Adrenal gland (tissue), 19 donors: ENCODE measurements at places on chromosomes 4 and X.
A peak's percentile ranks its signal among the peaks of the same experiment; 100 is the strongest.

GRCh38 chrX:124383354-124383753 is 37.0 kb downstream of the SH2D1A start:
- H3K27ac ChIP-seq, result no peak overlapping the region
- no peak for DNase-seq
- no peaks in the 10 kb centered on the region for H3K36me3 ChIP-seq
- no peaks in the 10 kb centered on the region for H3K4me1 ChIP-seq
- peaks cover 11% of the 10 kb centered on the region for H3K27me3 ChIP-seq

DNA sequence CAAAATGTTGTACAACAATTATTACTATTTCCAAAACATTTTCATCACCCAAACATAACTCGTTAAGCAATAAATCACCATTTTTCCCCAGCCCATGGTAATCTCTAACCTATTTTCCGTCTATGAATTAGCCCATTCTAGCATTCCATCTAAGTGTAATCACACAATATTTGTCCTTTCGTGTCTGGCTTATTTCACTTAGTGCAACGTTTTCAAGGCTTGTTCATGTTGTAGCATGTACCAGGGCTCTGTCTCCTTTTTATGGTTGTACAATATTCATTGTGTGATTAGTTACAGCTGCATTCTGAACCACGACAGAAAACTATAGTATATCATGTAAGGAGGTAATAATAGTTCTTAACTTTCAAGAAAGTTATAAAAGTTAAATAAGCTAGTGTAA is 656.0 kb upstream of the HS3ST1 start:
- no peaks in the 10 kb centered on the region for H3K4me1 ChIP-seq
- H3K36me3 ChIP-seq, result no peaks in the 10 kb centered on the region
- no peak overlapping the region for H3K4me3 ChIP-seq
- no peak for DNase-seq
- H3K27me3 ChIP-seq, result no peaks in the 10 kb centered on the region

DNA sequence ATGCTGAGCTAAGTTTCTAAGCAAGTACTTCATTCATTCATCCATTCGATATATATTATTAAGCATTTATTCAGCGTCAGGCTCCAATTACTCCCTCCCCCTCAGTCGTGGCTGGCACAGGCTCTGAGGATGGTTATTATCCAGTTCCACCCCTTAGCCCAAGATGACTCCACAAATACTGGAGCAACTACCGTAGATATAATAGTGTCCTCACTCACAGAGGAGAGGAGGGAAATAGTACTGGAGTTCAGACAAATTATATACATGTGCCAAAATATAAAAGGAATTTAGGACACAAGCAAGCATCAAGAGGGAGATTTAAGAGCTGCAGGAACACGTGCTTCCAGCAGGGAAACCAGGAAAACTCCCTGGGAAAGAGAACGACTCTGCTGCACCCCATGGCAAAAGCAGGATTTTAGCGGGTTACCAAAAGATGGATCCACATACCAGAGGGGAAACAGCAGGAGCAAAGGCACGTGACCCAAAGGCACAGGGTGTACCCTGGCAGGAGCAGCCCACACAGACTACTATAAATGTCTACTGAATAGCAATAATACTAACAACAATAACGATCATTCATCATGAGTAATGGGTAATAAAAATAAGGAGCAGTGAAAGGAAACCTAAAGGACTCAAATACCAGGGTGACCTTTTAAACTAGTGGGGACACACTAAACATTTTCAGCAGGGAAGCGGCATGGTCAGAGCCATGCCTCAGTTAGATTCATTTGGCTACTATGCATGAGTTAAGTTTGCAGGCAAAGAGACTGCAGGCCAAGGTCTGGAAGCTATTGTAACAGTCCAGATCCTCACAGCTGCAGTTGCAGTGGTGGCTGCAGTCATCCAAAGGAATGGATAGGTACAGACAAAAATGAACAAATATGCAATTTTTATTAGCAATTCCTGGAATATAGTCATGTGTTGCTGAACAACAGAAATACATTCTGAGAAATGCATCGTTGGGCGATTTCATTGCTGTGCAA is 153.7 kb downstream of the APBB2 start:
- no peak overlapping the region for H3K4me3 ChIP-seq
- H3K27me3 ChIP-seq, result no peaks in the 10 kb centered on the region
- no peak for DNase-seq
- H3K36me3 ChIP-seq, result no peaks in the 10 kb centered on the region
- H3K27ac ChIP-seq, result no peak overlapping the region

GRCh38 chrX:73876911-73877310 is 313.9 kb downstream of the CHIC1 start:
- H3K27me3 ChIP-seq, result no peaks in the 10 kb centered on the region
- H3K27ac ChIP-seq, result no peak overlapping the region
- no peak for DNase-seq
- no peaks in the 10 kb centered on the region for H3K4me1 ChIP-seq

DNA sequence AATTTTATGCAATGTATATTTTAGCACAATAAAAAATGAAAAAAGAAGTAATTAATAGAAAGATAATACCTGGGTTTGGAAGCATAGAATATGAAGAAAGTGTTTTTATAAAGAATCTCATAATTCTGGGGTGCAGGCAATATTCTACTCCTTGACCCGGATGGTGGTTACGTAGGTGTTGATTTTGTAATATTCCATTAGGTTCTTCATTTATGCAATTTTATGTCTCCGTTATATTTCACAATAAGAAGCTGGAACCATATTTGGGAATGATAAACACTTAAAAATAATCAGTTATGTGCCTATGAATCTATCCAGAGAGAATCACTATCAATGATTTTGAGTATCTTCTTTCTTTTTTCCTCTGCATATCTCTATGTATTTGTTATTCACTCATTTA is 38.5 kb downstream of the CHRNA9 start:
- no peak for DNase-seq
- no peaks in the 10 kb centered on the region for H3K27me3 ChIP-seq
- H3K4me3 ChIP-seq, result no peak overlapping the region

DNA sequence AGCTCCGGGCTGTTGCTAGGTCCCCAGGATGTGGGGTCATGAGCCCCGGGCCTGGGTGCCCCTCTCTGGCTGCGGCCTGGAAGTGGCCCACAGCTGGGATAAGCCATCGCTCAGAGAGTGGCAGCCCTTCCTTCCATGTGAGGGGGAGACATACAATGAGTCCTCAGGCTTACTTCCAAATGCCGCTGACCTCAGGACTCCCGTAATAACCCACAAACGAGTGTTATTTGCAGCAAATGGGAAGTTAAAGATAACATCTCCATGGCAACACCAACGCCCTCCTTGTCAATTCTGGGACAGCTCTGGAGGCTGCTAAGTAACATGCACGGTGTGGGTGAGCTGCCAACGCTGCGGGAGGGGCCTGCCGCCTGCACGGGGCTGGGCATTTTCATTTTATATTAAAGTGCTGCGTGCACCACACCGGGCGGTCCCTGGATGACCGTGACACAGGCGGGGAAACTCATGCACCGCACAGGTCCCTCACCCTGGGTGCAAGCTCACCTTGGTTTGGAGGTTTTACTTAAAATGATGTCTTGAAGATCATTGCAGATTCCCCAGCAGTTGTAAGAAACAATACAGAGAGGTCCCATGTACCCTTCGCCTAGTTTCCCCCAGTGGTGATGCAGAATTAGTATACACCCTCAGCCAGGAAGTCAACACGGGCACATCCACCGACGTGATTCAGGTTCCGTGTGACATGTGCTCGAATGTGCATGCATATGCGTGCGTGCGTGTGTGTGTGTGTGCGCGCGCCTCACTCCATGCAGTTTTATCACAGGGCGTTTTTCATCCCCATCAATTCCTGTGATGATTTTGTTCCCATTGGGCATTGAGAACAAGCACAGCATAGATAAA is 79.4 kb downstream of the ABLIM2 start:
- no peak overlapping the region for H3K4me3 ChIP-seq
- no peaks in the 10 kb centered on the region for H3K4me1 ChIP-seq
- no peaks in the 10 kb centered on the region for H3K27me3 ChIP-seq

- DNase-seq, result no peak
- no peaks in the 10 kb centered on the region for H3K36me3 ChIP-seq
- no peak overlapping the region for H3K27ac ChIP-seq
- no peaks in the 10 kb centered on the region for H3K27me3 ChIP-seq
Observed at GRCh38 chrX:29471829-29472228, 743.5 kb upstream of the MAGEB2 start.

- no peak overlapping the region for H3K4me3 ChIP-seq
- H3K36me3 ChIP-seq, result no peaks in the 10 kb centered on the region
- H3K4me1 ChIP-seq, result no peaks in the 10 kb centered on the region
- DNase-seq, result no peak
- H3K27me3 ChIP-seq, result no peaks in the 10 kb centered on the region
Observed at GRCh38 chr4:89249313-89249712, 58.3 kb downstream of the GPRIN3 start.

DNA sequence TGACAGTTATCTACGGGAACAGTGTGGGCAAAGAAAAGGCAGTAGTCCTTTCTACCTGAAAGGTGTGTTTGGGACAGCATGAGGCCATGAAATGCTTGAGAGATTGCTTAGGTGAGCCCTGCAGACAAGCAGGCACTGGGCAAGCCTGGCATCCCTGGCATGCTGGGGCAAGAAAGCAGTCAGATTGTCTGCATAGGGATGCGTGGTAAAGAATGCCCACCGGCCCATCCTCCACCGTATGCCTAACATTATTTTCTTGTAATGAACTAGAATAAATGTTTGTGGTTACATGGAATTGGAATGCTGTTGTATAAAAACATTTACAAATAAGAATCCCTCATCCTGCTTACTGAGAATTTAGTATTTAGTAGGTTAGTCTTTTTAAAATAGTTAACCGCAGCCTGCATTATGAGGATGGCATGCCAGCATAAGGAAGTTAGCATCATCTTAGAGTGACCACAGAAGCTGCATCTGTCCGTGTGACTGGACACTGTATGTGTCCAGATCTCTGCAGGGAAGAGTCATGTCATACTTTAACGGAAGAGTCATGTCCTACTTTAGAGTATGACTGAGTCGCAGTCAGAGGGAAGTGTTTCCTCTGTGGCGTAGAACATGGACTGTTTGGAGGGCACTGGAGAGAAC is 18.9 kb downstream of the ZBTB49 start:
- DNase-seq, result no peak
- H3K27ac ChIP-seq, result no peak overlapping the region
- H3K36me3 ChIP-seq, result peaks cover 20% of the 10 kb centered on the region
- no peak overlapping the region for H3K4me3 ChIP-seq

DNA sequence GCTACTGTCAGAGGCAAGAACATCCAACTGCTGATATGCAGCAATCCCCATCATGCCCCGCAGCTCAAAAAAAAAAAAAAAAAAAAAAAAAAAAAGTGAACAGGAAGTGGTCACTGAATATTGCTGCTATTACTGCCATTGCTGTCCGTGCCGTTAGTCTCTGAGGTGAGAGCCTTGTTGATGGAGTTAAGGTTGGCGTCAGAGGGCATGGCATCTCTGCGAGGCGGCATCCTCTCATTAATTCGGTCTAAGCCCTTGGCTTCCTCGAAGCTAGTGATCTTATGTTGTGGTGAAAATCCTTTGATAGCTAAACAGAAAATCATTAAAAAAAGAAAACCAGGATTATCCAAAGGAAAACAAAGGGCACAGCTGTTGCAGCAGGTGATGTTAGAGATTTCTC is 321.6 kb downstream of the PPP3CA start:
- H3K27me3 ChIP-seq, result no peaks in the 10 kb centered on the region
- H3K4me3 ChIP-seq, result no peak overlapping the region
- DNase-seq, result no peak
- no peaks in the 10 kb centered on the region for H3K4me1 ChIP-seq
- H3K27ac ChIP-seq, result no peak overlapping the region

- no peak overlapping the region for H3K27ac ChIP-seq
- H3K4me3 ChIP-seq, result no peak overlapping the region
- H3K36me3 ChIP-seq, result no peaks in the 10 kb centered on the region
- peaks cover 23% of the 10 kb centered on the region for H3K4me1 ChIP-seq
- no peaks in the 10 kb centered on the region for H3K27me3 ChIP-seq
Observed at GRCh38 chr4:152961773-152962115, 25.6 kb downstream of the FHDC1 start.

DNA sequence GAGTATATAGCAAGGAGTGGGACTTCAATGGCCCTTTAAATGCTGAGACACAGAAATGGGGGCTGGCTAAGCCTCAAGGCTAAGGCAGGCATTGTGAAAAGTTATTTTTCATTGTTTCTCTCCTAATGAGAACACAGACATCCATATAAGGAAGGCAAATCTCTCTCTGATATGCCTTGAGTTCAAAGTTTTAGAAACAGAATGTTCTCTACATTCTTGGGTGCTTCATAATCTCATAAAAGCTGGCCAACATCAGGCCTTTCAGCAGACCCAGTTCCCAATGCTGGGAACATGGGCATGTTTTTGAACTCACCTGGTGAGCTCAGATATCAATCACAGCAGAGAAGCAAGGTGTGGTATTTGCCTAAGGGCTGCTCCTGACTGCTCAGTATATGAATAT is 19.4 kb upstream of the RAB40A start:
- H3K27ac ChIP-seq, result no peak overlapping the region
- H3K4me3 ChIP-seq, result no peak overlapping the region
- H3K4me1 ChIP-seq, result no peaks in the 10 kb centered on the region

GRCh38 chr4:175369087-175369486 is 443.0 kb downstream of the GPM6A start:
- H3K4me1 ChIP-seq, result no peaks in the 10 kb centered on the region
- no peaks in the 10 kb centered on the region for H3K36me3 ChIP-seq
- no peak overlapping the region for H3K27ac ChIP-seq

DNA sequence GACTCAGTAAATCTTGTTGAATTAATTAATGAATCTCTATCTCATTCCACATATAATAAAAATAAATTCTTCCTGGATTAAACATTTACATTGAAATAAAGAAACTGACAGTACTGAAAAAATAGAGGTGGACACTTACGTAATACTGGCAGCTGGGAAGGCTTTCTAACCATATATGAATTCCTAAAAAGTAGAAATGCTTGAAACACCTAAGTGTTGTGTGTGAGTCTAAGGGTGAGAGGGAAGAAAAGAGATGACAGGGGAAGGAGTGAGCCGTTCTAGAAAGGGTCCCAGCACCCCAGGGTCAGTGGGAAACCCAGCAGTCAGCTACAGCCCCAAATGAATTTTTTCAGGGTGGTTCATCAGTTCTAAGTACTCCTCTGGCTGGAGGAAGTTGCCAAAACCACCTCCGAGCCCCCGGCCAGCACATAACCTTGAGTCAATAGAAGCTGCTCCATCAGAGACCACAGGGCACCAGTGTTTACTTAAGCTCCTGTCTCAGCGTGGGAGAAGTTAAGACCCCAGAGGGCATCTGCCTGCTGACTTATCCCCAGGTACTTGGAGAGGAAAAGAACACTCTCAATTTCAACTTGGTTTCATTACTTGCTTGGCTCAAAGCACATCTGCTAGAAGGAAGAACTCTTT is 18.3 kb downstream of the GAB3 start:
- peak overlapping the region; percentile 82 for H3K27ac ChIP-seq
- H3K36me3 ChIP-seq, result no peaks in the 10 kb centered on the region
- no peak overlapping the region for H3K4me3 ChIP-seq
- H3K4me1 ChIP-seq, result peaks cover 13% of the 10 kb centered on the region
- no peak for DNase-seq

GRCh38 chr4:151599863-151600262 is 160.9 kb downstream of the GATB start:
- no peaks in the 10 kb centered on the region for H3K36me3 ChIP-seq
- H3K4me1 ChIP-seq, result no peaks in the 10 kb centered on the region
- H3K27me3 ChIP-seq, result no peaks in the 10 kb centered on the region
- no peak overlapping the region for H3K4me3 ChIP-seq
